ENCODE measurements at places on chromosomes 1 and 21.

- DNase-seq, result peak; percentile 55
These were observed 48.4 kb upstream of the CD34 start for GRCh38 chr1:207959141-207959825.

- no peak for DNase-seq
These were observed 2.7 kb downstream of the HMGN1 start for GRCh38 chr21:39346206-39346605.

DNA sequence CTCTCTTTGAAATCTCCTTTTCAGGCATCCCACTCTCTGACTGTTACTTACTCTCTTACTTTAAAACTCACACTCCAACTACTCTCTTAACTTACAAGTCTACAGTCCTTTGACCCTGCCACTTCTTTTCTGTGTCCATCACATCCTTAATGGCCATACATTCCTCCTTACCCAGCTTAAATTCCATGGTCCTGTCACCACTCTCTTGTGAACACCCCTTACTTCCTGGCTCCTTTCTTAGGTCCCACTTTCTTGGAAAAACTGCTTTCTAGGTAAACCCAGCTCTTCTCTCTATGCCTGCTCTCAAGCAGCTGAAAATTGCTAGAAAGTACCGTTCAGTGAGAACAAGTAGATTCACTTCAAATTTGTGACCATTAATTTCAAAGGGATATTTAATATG, 109.1 kb downstream of the OLFML2B start:
- no peak for DNase-seq

GRCh38 chr1:156229809-156230472, 12.0 kb upstream of the BGLAP start:
- no peak for DNase-seq

Measured in glutamatergic neuron (in vitro differentiated cells).